CMK (cell line): ENCODE measurements at places on chromosomes 5 and 9.

DNA sequence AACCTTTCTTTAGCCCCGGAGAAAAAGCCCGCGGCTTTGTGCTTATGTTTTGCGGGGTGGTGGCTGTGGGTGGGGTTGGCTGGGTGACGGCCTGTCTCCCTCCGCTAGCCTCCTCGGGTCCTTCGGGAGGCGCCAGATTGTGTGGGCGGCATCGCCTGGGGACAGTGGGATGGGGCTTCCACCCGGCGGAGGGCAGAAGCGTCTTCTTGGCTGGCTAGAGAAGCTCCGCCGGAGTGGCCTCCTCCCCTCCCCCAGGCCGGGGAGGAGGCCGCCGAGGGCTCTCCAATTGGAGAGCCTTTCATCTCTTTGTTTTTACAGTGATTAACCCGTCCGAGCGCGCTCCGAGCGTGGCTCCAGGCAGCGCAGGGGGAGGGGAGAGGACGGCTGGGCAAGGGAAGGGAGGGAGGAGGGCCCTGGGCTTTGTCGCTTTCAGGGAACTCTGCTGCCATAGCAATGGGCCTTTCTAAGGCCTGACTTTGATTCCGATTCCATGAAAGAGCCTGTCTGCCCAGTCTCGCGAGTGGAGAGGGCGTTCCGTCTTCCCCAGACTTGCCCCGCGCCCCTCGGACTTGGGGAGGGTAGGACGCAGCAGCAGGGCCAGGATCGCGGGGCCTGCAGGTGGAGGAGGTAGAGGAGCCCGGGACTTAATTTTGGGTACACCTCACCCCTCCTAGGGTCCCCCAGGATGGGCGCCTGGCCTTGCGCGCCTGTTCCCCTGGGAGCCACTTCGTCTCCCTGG is 36.7 kb upstream of the TIFAB start:
- no peak for DNase-seq

DNA sequence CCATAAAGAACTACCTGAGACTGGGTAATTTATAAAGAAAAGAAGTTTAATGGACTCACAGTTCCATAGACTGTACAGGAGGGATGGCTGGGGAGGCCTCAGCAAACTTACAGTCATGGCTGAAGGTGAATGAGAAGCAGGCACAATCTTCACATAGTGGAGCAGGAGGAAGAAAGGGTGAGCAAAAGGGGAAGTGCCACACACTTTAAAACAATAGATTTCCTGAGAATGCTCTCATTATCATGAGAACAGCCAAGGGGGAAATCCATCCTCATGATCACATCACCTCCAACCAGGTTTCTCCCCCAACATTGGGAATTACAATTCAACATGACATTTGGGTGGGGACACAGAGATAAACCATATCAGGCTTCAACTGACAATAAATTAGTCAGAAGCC is 664.9 kb downstream of the TAF11L14 start:
- no peak for DNase-seq

DNA sequence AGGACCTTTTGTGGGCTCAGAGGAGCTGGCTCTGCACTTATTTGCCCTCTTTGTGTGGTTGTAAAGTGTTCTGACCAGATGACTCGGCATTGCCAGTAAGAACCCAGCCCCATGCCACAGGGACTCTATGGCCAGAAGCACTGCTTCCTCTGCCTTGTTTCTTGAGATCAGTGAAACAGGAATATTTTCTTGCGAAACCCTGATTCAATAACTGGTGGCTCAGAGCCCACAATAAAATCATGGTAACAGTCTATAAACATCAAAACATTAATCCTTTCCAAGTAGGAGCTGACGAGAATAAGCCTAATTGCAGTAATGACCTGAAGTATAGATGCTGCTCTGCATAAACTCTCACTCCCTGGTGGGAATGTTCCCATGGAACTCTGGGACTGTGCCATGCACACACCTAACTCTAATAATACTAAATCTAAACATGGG is 344.3 kb downstream of the ZNF608 start:
- no peak for DNase-seq

- no peak for DNase-seq
These were observed 17.7 kb downstream of the JAK2 start for GRCh38 chr9:5002811-5003210.

GRCh38 chr9:133603135-133603927 is 5.9 kb downstream of the FAM163B start:
- no peak for DNase-seq

DNA sequence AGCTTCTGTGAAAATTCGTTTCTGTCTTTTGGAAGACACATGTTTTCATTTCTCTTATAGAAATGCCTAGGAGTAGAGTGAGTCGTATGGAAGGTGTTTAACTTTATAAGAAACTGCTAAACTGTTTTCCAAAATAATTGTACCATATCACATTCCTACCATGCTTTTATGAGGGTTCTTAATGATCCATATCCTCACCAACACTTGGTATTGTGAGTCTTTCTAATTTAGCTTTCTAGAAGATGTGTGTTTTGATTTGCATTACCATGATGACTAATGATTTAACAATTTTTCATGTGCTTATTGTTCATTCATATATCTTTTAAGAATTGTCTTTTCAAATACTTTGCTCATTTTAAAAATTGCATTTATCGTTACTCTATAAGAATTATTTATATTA is 223.6 kb downstream of the COMMD10 start:
- no peak for DNase-seq

- DNase-seq = no peak
These were observed at the start of gene ARHGEF37 for GRCh38 chr5:149581192-149581861. ARHGEF37 (plus strand) TSS chr5:149581498; CDS start chr5:149597770, 16,272 bp downstream.

DNA sequence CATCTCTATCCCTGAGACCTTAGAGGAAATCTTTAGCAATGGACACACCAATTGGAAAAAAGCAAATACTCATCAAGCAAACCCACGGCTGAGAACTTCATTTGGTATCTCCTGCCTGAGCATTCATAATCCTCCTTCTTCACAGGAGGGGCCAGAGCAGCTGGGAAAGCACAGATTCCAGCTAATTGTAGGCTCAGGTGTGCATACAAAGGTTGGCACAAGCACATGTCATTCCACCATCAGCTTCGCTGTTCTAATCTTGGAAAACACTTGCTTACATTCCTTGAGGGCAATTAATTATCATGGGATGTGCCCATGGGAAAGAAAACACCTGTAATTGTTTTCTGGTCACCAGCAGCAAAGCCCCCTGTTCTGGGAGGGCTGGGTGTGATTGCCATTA is 376.6 kb downstream of the SPOCK1 start:
- DNase-seq = no peak
